ENCODE measurements at places on chromosomes 3 and 15.

GRCh38 chr3:11989383-11990038 lies 14.7 kb upstream of the SYN2 start:
- peak overlapping the region; percentile 2 for H3K4me3 ChIP-seq
- H3K4me1 ChIP-seq, result no peaks in the 10 kb centered on the region
- no peaks in the 10 kb centered on the region for H3K36me3 ChIP-seq
- no peaks in the 10 kb centered on the region for H3K27me3 ChIP-seq
- H3K27ac ChIP-seq, result no peak overlapping the region

DNA sequence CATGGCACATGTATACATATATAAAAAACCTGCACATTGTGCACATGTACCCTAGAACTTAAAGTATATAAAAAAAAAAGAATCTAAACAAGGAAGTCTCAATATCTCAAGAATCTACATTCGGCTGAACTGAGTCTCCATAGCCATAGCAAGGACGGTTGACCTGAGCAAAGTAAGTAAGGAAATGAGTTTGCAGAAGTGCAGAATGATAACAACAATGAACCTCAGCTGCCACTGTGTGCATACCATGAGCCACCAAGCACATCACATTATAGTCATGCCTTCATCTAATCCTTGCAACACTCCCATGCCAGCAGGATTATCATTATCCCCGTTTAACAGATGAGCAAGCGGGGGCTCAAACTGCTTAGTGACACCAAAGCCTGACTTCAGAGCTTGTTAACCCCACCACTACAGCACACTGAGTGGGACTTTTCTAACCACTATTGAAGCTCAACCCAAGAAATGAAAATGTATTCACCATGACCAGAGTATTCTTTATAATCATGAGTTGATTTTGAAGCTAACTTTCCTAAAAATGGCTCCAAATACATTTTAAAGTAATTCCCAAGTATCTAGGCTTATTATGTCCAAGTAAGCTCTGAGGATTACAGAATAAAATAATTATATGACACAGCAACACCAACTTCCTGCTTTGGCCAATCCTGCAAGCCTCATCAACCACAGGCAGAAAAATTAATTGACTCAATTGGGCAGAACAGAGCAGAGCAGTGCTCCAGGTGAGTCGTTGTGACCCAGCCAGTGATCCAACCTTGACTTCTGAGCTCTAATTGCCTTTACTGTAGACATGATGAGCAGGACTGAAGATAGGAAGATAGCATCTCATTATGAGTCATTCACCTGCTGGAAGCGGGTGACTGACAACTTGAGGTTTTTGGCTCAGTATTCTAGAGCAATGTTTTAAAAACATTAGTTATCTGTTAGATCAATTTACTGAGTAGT lies 47.3 kb upstream of the IL12A start:
- no peaks in the 10 kb centered on the region for H3K4me1 ChIP-seq
- H3K36me3 ChIP-seq, result no peaks in the 10 kb centered on the region
- H3K4me3 ChIP-seq, result no peak overlapping the region

GRCh38 chr15:43249699-43250203 lies 17.0 kb downstream of the TGM5 start:
- H3K36me3 ChIP-seq, result no peaks in the 10 kb centered on the region
- H3K27me3 ChIP-seq, result no peaks in the 10 kb centered on the region
- H3K4me1 ChIP-seq, result no peaks in the 10 kb centered on the region
- no peak for DNase-seq
- no peak overlapping the region for H3K4me3 ChIP-seq

DNA sequence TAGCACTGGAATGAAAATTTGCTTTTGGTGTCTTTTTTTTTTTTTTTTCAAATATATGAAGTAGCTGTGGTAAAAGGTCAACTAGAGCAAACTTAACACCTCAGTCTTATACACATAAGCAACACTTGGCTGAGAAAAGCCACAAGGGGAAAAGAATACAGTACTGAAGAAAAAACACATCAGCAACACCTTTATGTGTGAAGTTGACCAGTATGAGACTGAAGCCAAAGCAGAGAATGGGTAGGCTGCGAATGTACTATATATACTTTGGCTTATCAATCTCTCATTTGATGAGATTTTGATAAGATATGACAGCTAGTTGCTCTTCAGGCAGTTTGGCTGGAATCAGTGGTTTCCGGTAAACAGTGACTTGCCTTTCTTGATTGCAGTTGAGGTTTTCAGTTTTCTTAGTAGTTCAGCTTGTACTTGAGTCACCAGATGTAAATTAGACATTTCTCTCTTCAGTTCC lies 22.0 kb upstream of the ZCWPW2 start:
- no peak overlapping the region for H3K27ac ChIP-seq
- DNase-seq, result no peak
- no peaks in the 10 kb centered on the region for H3K36me3 ChIP-seq
- no peaks in the 10 kb centered on the region for H3K4me1 ChIP-seq

GRCh38 chr3:151219056-151219455 lies 16.0 kb upstream of the GPR171 start:
- no peak for DNase-seq
- H3K36me3 ChIP-seq, result no peaks in the 10 kb centered on the region
- no peaks in the 10 kb centered on the region for H3K4me1 ChIP-seq
- no peak overlapping the region for H3K4me3 ChIP-seq
- no peaks in the 10 kb centered on the region for H3K27me3 ChIP-seq

- no peaks in the 10 kb centered on the region for H3K27me3 ChIP-seq
- no peaks in the 10 kb centered on the region for H3K36me3 ChIP-seq
- H3K4me3 ChIP-seq, result no peak overlapping the region
- no peak for DNase-seq
Measured at GRCh38 chr15:70765504-70766281, 2.3 kb upstream of the UACA start.

- no peaks in the 10 kb centered on the region for H3K4me1 ChIP-seq
- no peaks in the 10 kb centered on the region for H3K27me3 ChIP-seq
- no peaks in the 10 kb centered on the region for H3K36me3 ChIP-seq
- DNase-seq, result no peak
- H3K4me3 ChIP-seq, result no peak overlapping the region
- H3K27ac ChIP-seq, result no peak overlapping the region
Measured at GRCh38 chr3:53900666-53901331, 9.1 kb upstream of the SELENOK start.

DNA sequence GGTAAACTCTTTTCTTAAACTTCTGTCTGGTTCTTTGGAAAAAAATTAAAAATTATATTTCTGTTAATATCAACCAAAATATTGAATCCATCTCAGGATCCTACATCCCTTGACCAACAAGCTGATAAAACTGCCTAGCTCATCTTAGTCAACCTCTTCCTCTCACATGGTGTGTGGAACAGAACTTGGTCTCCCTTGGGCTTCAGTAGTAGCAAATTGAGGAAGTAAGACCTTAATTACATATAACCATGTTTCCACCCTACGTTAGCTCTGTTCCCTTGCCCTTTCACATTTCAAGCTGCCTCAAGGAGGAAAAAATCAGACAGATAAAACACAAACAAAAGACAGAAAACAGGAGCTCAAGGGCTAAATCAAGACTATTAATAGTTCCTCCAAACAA lies 116.4 kb downstream of the GREM1 start:
- no peak overlapping the region for H3K27ac ChIP-seq
- H3K4me1 ChIP-seq, result no peaks in the 10 kb centered on the region

- H3K27me3 ChIP-seq, result no peaks in the 10 kb centered on the region
- H3K4me1 ChIP-seq, result peaks cover 8% of the 10 kb centered on the region
- no peak for DNase-seq
- H3K36me3 ChIP-seq, result no peaks in the 10 kb centered on the region
Measured at GRCh38 chr3:61565569-61565968, 4.2 kb downstream of the PTPRG start.

GRCh38 chr3:136750209-136750896 lies 1.8 kb downstream of the STAG1 start:
- H3K4me3 ChIP-seq, result peak overlapping the region; percentile 94
- H3K36me3 ChIP-seq, result no peaks in the 10 kb centered on the region
- peak; percentile 29 for DNase-seq
- H3K27ac ChIP-seq, result peak overlapping the region; percentile 99

GRCh38 chr3:48950051-48950450 lies 31.4 kb downstream of the ARIH2 start:
- no peak overlapping the region for H3K27ac ChIP-seq
- no peaks in the 10 kb centered on the region for H3K27me3 ChIP-seq
- H3K36me3 ChIP-seq, result no peaks in the 10 kb centered on the region
- DNase-seq, result no peak
- H3K4me3 ChIP-seq, result no peak overlapping the region
- H3K4me1 ChIP-seq, result peaks cover 1% of the 10 kb centered on the region

- H3K4me1 ChIP-seq, result no peaks in the 10 kb centered on the region
- H3K4me3 ChIP-seq, result no peak overlapping the region
- H3K27ac ChIP-seq, result no peak overlapping the region
- no peaks in the 10 kb centered on the region for H3K36me3 ChIP-seq
- no peak for DNase-seq
- no peaks in the 10 kb centered on the region for H3K27me3 ChIP-seq
Measured at GRCh38 chr15:70387081-70387480, 289.4 kb upstream of the TLE3 start.

DNA sequence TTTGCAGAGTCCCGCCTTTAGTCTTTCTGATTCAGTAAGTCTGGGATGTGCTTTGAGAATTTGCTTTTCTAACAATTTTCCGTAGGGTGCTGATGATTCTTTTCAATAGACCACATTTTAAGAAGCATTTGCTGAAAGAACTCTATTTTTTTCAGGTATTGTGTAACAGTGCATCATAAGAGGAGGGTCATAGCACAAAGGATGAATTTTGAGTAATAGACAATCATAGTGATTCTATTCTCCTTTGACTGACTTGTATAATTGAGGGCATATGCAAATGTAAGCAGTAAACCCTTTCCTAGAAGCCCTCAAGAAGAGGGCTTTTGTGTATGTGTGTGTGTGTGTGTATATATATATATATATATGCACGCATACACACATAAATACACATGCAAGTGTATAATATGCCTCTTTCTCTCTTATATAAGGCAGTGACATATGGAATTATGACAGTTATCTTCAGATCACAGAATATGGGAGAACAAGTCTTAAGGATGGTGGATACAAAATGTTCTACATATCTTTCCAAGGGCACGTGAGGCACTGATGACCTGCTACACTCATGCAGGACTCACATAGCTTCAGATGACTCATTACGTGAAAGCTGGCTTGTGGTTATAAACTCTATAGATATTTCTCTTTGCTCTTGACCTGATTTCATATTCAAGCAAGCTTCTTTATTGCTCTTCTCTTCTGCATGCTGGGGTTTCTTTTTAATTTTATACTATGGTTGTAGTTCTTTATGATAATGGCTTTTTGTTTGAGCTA lies 6.5 kb upstream of the PLSCR1 start:
- H3K36me3 ChIP-seq, result no peaks in the 10 kb centered on the region
- no peaks in the 10 kb centered on the region for H3K4me1 ChIP-seq
- no peak for DNase-seq
- H3K4me3 ChIP-seq, result no peak overlapping the region
- H3K27ac ChIP-seq, result no peak overlapping the region

GRCh38 chr3:141795741-141796080 lies 32.5 kb downstream of the GRK7 start:
- H3K27me3 ChIP-seq, result no peaks in the 10 kb centered on the region
- DNase-seq, result no peak
- H3K27ac ChIP-seq, result no peak overlapping the region
- H3K36me3 ChIP-seq, result no peaks in the 10 kb centered on the region
- H3K4me3 ChIP-seq, result no peak overlapping the region
- H3K4me1 ChIP-seq, result peaks cover 25% of the 10 kb centered on the region

DNA sequence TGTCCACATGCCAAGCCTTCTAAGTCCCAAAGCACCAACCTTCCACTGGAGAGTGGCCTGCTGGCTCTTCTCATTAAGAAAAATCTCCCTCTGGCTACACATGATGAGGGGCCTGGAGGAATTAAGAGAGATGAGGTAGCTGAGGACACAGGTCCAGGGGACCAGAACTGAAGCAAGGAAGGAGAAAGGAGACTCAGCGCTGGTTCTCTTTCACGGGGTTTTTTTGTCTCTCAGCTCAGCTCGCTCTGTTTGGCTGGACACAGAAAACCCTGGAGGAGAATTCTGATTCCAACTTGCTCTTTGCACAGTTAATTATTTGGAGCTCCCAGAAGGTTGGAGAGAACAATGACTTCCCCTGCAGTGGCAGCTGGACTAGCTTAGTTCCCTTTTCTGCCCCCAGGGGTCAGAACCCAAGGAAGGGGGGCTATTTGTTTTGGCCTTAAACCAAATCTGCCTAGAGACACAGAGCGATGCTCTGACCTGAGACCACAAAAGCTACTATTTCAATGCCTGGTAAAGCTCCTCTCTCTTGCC lies 507.6 kb downstream of the FHIT start:
- DNase-seq, result no peak
- H3K4me1 ChIP-seq, result no peaks in the 10 kb centered on the region
- no peak overlapping the region for H3K27ac ChIP-seq
- H3K36me3 ChIP-seq, result no peaks in the 10 kb centered on the region

DNA sequence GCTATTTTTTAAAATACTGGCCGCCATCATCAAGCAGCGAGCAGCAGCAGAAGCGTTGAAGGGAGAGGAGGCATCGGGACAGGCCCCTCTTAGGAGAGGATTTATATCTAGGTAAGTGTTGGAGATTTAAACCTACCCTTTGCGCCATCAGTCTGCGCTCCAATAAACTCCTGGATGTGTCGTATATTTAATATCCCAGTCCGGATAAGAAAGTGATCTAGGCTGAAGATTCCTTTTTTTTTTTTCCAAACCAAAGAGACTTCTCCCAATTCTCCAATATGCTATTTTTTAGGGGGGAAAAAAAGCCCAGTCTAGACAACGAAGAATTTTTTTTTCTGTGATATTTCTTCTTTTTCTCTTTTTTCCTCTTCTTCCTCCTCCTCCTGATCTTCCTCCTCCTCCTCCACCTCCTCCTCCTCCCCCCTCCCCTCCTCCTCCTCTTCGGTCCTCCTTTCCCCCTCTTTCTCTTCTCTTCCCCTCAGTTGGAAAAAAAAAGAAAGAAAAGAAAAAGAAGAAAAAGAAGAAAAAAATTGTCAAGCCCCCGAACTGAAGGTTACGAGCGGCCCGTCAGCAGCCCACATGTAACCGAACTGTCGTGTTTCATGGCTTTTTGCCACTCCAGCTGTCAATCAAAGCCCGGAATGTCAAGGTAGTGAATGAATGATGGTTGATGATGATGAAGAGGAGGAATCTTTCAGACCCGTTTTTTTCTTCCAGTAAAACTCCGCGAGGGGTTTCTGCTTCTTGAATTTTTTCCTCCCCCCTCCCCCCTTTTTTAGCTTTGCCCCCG lies 835 bp downstream of the MEIS2 start:
- H3K27me3 ChIP-seq, result no peaks in the 10 kb centered on the region
- H3K27ac ChIP-seq, result peak overlapping the region; percentile 94
- H3K36me3 ChIP-seq, result no peaks in the 10 kb centered on the region
- peaks cover 3% of the 10 kb centered on the region for H3K4me1 ChIP-seq
- H3K4me3 ChIP-seq, result peak overlapping the region; percentile 77
